ENCODE measurements at places on chromosomes 7 and 10.

GRCh38 chr10:43595739-43596298 is 10.4 kb upstream of the ZNF485 start:
- DNase-seq: no peak

GRCh38 chr10:62597226-62597625 is 207.3 kb upstream of the ADO start:
- DNase-seq: no peak

DNA sequence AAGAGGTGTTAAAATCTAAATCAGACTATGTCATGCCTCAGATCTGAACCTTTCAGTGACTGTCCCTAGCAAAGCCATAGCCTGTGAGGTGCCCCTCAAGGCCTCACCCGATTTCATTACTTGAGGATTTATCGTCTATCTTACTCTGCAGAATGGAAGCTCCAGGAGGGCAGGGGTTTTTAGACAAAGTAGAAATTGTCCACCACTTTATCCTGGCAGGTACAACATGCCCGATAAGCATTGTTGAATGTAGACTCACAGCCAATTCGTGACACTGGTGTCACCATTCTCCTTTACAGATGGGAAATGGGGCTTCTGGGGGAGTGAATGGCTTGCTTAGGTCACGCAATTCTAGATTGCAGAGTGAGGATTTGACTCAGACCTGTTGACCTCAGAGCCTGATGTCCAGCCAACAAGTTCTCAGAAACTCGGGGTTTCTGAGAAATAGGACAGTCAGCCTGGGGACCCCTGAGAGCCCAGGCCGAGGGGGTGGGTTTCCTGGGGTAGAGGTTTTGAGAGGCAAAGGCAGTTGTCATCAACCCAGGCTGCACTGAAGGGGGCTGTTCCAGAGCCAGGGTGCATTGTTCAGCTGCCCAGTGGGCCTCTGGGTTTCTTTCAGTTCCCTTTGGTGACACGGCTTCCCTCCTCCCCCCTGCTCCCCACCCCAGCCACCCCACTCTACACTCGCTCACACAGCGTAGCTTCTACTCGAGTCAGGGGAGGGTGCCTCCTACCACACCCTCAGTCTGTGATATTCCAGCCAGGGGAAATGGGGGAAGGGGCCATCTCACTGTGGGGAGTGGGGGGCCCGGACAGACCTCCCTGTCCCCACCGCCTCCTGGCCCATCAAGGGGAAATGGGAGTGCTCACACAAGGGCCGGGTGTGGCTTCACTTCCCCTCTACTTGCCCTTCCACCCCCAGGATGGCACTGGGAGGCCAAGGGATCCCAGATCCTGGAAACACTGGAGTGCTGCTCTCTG is 3.1 kb upstream of the IRF5 start:
- no peak for DNase-seq

- no peak for DNase-seq
Observed at GRCh38 chr10:13000431-13000830, 1.1 kb downstream of the CCDC3 start.

- no peak for DNase-seq
Observed at GRCh38 chr7:154917808-154918160, 85.1 kb downstream of the PAXIP1 start.

GRCh38 chr7:148706368-148706767 is 7.7 kb downstream of the CUL1 start:
- DNase-seq: no peak

GRCh38 chr7:47423196-47423595 is 158.7 kb downstream of the TNS3 start:
- DNase-seq: no peak

- no peak for DNase-seq
Observed at GRCh38 chr7:77544518-77544917, 7.4 kb downstream of the PTPN12 start.

- no peak for DNase-seq
Observed at GRCh38 chr10:97190450-97190849, 4.7 kb upstream of the SLIT1 start.

GRCh38 chr10:118808601-118809356 is 54.0 kb upstream of the CACUL1 start:
- no peak for DNase-seq

DNA sequence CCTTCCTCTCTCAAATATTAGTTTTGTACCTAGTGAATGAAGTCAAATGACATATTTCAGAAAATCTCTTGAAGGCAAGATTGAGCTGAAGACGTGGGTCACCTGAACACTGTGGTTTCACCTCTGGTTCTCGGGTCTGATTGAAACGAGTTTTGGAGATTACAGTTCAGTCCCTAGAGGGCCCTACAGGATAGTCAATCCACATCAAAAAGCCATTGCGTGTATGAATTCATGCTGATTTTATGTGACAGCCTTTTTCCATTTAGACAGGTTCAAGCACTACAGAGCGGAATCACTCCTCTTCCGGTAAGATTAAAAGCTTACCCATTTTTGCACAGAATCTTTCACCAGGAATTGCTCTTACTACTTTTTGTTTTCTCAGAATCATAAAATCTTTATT is 62.2 kb downstream of the VIM start:
- no peak for DNase-seq

DNA sequence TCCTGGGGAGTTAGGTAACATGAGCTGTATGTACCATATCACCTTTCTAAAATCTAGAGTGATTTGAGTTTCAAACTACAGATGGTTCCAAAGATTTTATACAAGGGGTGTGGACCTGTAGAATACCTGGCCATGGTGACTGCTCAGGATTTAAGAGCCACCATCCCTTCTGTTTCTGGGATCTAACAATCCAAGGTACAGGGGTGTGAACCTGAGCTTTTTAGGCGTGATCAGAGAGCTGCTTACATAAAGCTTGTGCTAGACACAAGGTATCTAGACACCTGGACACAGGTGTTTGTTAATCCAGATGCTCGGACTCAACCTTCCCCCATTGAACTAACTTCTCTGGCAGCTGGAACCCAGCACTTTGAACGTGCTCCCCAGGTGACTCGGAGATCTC is 516.4 kb downstream of the RPS24 start:
- DNase-seq: no peak

- DNase-seq: no peak
Observed at GRCh38 chr7:150850273-150850672, 2.0 kb upstream of the AOC1 start.

DNA sequence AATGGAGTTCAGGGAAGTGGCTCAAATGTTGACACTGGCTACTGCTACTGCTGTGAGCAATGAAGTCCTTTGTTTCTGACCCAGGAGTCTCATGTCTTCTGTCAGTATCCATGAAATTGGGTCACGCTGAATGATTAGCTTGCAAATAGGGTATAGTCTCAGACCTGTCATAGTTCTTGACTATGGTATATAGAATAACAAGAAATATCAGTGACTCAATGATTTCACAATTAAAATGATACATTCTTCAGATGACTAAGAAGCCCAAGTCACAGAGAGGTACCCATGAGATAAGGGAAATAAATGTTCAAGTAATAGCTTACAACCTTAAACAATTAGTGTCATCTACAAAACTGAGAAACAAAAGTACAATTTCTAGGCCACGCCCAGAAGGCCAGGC is 89.3 kb downstream of the LYZL2 start:
- DNase-seq: no peak

DNA sequence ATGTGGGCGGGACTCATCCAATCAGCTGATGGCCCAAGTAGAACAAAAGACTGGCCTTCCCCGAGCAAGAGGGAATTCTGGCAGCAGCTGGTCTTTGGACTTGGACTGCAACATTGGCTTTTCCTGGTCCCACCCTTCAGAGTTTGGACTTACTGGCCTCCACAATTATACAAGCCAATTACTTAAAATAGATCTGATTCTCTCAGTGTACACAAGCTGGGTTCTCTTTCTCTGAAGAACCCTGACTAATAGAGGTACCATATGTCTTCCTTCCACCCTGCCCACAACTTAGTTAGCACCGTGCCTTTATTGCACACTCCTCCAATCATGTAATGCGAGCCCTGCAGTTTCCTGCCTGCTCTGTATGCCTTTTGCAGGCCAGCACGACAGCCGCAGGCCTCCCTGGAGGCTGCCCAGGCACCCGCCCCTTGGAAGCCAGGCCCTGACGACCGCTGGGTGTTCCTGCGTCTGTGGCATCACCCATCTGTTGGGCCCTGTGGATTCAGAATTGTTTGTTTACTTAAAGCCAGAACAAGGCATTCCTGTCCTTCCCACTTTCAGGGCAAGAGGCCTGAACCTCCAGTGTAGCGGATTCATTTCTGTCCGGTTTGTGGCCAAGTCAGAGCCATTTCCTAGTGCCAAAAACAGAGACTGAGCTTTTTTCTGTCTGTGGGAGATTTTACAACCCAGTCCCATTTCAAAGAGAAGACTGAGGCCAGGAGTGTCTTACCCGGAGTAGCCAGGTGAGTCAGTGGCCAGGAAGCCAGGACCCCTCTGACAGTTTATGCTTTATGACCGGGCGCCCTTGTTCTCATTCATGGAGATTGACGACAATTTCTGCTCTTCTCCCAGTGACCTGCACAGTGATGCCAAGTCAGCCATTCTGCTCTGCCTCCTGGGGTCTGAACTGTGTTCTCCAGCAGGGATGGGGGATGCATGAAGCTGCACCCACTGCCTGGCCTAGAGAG is 968 bp upstream of the INMT start:
- peak; percentile 92 for DNase-seq

DNA sequence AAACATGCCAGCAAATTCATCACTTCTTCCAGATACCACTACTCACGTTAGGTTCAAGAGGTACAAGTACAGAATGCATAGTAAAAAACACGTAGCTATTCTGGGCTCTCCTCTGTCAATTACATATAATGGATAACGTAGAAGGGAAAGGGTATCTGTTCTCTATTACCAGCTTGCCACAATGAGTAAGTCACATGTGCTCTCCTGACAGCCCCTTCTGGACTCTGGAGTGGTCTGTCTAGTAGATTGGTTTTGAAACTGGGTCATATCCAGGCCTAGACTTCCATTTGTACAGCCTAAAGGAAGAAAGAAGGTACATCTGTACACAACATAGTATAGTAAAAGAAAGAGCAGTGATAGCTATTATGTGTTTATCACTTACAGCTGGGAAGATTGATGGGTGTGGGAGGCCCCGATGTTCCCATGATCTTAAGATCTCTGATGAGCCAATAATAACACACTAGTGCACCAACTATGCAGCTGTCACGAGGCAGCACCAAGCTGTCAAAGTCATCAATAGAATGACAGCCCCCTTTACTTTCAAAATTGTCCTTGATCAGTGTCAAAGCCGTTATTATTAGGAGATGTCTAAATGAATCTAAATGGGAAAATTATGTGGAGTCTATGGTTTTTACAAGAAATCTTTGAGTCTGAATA is 161.9 kb upstream of the AGK start:
- DNase-seq: no peak

- DNase-seq: no peak
Observed at GRCh38 chr7:36079446-36080025, 73.5 kb upstream of the EEPD1 start.

DNA sequence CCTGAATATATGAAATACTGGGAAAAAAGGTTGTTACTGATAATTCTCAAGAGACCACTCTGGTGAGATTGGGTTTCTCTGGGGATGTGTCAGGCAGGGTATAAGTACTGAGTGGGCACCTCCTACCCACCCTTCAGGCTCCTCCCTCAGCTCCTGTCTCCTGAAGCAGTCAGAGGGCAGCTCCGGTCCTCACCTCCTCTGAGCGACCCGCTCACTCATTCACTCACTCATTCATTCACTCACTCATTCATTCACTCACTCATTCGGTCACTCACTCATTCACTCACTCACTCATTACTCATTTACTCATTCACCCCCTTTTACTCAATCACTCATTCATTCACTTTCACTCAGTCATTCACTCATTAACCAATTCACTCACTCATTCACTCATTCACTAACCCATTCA is 6.9 kb upstream of the PFKP start:
- DNase-seq: no peak

GRCh38 chr7:17040716-17041115 is 158.9 kb upstream of the AGR3 start:
- DNase-seq: no peak

GRCh38 chr7:25180592-25180923 is 47.7 kb downstream of the NPVF start:
- no peak for DNase-seq

DNA sequence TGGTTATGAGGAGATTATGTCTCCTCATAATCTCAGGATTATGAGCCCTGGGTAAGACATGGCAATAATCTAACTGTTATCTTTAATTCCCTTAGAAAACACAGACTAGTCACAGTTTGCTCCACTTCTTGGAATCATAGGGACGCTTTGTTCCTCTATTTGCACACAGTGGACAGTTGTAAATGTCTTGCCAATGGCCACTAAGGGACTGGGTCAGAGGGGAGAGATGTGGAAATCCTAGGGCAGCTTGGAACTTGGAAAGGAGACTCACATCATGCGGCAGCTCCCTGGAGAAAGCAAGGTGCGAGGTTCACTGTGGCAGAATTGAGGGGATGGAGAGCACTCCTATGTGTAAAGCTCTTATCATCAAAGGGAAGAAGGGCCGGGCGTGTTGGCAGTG is 266.1 kb downstream of the PRPF18 start:
- no peak for DNase-seq

DNA sequence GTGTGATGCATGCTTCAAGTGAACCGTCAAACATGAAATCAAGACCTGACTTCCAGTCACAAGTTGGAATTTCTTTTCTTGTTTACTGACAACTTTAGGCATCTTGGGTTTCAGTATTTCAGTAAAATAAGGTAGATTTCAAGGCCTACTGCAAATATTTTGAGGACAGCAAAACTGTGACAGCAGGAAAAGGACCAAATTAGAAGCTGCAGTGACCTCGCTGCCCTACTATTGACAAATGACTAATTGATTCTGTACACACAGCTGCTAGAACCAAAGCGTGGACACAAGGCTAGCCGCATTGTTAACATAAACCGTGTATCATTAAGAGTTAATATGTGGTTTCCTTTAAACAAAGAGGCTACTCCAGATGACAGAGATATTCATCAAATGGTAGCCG is 105.7 kb upstream of the SEC61G start:
- DNase-seq: no peak

DNA sequence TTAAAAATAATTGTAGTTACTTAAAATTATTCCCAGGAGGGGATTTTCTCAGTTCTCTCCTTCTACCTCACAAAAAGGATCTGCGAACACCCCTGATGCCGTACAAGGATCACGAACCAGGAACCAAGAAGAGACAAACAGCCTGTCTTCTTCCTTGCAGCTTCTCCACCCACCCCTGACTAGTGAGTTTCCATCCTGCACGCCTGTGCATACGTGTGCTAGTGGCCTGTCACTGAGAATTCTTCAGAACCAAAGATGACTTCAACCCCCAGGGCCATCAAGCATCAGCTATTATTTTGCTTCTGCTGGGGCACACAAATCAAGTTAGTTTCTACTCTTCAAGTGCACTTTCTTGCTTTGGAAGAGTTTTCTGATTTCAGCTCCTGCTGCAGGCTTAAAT is 175.5 kb upstream of the KLF6 start:
- DNase-seq: no peak

DNA sequence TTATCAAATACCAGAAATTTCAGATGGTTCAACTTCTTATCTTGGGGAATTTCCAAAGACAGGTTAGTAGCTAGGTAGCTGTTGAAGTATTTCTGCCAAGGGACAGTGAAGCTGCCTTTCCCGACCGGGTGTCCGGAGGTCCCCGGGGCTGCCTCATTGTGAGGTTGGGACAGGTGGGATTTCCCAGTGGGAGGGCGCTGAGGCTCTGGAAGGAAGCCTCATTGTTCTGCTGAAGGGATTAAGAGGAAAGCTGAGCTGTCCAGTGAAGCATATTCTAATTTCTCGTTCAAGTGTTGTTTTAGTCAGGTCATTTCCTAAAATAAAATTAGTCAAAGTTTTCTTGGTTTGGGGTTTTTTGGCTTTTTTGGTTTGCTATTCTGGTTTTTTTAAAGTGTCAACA is 244.2 kb downstream of the MGMT start:
- no peak for DNase-seq
